ENCODE measurements at places on chromosomes 12 and 14.

DNA sequence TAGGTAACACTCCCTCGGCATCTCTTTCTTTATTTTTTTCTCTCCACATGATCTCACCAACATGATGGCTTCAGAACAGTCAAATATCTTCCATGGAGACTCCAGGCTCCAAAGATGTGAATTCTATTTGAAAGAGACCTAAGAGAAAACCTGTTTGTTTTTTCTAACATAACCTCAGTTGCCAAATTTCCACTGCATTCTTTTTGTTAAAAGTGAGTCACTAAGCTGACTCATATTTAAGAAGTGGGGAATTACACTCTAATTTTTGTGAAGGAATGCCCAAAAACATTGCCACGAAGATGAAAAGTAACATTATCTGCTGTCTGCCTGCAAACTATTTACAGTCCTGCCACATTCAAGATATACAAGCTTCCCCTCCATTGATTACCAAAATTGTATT lies 1337.6 kb downstream of the LRFN5 start:
- DNase-seq = no peak

DNA sequence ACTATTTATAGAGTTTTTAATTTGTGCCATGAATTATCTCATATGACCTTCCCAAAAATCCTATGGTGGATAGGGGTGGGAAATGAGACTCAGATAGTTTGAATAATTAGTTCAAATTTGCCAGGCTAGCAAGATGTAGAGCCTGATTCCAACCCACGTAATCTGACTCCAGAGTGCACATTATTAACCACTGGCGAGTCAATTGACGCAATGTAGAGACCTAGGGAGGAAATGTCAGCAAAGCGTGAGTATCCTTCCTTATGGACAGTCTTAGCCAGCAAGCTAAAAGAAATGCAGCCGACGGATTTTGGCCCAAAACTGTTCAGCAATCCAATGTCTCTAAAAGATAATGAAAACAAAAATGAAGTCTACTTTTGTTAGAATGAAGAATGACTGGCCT lies 193.3 kb upstream of the KRR1 start:
- no peak for DNase-seq

- DNase-seq = no peak
Measured at GRCh38 chr14:104519721-104520120, 59.8 kb upstream of the C14orf180 start.

- DNase-seq = no peak
Measured at GRCh38 chr12:126355346-126355745, 1290.1 kb downstream of the AACS start.

- DNase-seq = no peak
Measured at GRCh38 chr12:7017870-7018349, 366 bp downstream of the LPCAT3 start.

GRCh38 chr12:26119391-26119989 lies 5.3 kb downstream of the BHLHE41 start:
- DNase-seq = no peak

DNA sequence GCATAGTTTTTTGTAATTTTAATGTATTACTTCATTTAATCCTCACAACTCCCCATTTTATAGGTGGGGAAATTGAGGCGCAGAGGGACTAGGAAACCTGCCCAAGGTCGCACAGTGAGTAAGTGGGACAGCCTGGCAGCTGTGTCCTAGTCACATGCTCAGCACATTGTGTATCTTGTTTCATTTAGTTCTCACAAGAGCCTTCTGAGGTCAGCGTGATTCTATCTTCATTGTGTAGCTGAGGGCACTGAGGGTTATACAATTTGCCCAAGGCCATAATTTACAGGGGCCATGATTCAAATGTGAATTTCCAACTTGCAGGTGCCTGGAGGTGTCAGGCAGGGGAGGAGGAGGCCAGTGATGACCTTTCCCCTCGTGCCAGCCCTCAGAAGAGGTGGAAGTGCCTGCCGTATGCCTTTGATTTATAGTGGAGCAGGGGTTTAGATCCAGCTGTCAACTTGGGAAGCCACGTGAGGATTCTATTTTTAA lies 30.3 kb upstream of the SMOC1 start:
- no peak for DNase-seq

- no peak for DNase-seq
Measured at GRCh38 chr14:80575763-80576162, 364.5 kb upstream of the DIO2 start.

DNA sequence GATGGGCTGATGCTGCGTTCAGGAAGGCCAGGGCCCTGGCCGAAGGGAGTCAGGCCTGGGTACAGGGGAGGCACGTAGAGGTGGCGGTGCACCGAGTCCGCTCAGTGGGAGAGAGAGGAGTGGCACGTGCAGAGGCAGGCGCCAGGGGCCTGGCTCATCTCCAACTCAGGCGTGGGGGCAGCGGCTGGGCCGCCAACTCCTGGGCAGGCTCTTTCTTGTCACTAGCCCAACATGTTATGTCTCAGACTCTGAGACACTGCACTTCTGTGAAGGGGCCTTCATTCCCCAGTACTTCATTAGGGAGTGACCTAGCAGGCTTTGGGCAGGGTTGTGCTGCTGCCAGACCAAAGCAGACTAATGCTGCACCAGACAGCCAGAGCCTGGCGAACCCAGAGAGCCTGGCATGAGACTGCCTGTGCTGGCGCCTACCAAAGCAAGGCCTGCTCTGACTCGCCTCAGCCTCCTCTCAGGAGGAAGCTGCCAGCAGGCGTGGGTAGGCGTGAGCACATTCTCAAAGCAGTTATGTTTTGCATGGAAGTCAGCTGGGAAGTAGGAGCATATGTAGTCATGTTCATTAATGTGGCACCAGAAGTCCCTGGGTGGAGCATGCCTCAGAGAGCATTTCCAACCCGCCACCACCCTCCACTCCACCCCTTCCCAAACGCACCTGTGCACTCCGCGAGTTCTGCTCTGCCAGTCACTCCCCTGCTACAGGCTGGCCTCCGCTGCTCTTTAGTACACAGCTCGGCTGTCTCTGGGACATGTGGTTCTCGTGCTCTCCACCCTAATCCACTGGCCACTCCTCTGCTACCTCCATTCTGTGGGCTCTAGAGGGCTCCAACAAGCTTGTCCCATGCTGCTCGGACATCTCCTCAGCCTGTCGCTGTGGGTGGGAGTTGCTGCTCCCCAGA lies 9.7 kb downstream of the CKB start:
- no peak for DNase-seq

- peak; percentile 77 for DNase-seq
Measured at GRCh38 chr12:15789220-15790171, at the start of gene EPS8. Gene EPS8 (minus strand): TSS chr12:15789388. CDS start chr12:15682951, 106,437 bp downstream.

DNA sequence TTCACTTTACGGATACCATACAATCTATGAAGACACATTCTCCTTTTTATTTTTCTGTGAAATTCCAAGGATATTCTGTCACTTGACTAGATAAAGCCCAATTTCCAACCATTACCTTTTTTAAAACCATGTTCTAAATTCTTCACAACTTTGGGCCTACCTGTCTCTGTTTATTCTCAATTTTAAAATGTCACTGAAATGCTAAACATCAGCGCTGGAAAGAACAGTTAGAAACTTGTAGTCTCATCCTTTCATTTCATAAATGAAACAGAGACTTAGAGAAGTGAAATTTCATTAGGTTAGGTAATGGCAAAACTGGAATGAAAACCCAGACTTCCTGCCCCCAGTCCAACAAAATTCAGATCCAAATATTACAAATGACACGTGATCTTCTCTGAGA lies 396.2 kb downstream of the CCDC91 start:
- DNase-seq = no peak

GRCh38 chr12:125142601-125143000 lies 77.4 kb downstream of the AACS start:
- no peak for DNase-seq

GRCh38 chr12:72829838-72830237 lies 557.7 kb downstream of the TRHDE start:
- no peak for DNase-seq

- no peak for DNase-seq
Measured at GRCh38 chr12:43840338-43840737, 4.5 kb downstream of the TMEM117 start.

GRCh38 chr14:91246051-91246852 lies 1.7 kb upstream of the GPR68 start:
- peak; percentile 70 for DNase-seq

GRCh38 chr14:24394275-24394674 lies 4.5 kb upstream of the NYNRIN start:
- DNase-seq = no peak

GRCh38 chr12:24049728-24050127 lies 100.3 kb upstream of the SOX5 start:
- no peak for DNase-seq

- DNase-seq = no peak
Measured at GRCh38 chr12:95240556-95240955, 22.9 kb downstream of the VEZT start.

- DNase-seq = no peak
Measured at GRCh38 chr14:71692496-71692895, 239.7 kb upstream of the RGS6 start.

GRCh38 chr14:85533023-85533860 lies 3.3 kb downstream of the FLRT2 start:
- DNase-seq = no peak

- DNase-seq = no peak
Measured at GRCh38 chr14:23432102-23432925, 3.1 kb downstream of the MYH7 start.

DNA sequence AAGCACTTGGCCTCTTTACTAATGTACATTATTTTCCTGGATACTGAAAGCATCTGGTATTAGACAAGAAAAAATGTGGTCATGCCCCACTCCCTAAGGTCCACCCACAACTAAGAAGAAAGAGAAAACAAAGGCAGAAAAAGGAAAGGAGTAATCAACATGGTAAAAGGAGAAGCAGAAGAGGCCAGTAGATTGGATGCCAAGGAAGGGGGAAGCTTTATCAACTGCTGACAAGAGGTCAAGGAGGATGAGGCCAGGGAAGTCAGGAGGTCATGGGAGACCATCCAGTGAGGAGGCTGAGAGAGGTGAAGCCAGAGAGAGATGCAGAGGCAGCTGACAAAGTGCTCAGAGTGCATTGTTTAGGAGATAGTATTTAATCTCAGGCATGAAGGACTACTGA lies 383.5 kb downstream of the ZFP36L1 start:
- no peak for DNase-seq

DNA sequence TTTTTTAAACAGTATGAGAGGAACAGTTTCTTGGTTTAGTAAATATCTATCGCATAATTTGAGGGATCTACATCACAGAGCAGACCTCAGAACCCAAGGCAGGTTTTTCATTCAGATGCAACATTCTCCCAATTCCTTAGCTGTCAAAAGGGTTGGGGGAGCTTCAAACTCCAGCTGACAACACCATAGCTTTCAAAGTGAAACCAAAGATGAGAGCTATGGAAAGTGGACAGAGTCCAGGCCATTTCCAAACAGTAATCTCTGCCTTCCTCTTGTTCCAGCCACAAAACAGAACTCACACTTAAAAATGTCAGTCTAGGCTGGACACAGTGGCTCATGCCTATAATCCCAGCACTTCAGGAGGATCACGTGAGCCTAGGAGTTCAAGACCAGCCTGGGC lies 87.8 kb downstream of the SPRING1 start:
- no peak for DNase-seq

DNA sequence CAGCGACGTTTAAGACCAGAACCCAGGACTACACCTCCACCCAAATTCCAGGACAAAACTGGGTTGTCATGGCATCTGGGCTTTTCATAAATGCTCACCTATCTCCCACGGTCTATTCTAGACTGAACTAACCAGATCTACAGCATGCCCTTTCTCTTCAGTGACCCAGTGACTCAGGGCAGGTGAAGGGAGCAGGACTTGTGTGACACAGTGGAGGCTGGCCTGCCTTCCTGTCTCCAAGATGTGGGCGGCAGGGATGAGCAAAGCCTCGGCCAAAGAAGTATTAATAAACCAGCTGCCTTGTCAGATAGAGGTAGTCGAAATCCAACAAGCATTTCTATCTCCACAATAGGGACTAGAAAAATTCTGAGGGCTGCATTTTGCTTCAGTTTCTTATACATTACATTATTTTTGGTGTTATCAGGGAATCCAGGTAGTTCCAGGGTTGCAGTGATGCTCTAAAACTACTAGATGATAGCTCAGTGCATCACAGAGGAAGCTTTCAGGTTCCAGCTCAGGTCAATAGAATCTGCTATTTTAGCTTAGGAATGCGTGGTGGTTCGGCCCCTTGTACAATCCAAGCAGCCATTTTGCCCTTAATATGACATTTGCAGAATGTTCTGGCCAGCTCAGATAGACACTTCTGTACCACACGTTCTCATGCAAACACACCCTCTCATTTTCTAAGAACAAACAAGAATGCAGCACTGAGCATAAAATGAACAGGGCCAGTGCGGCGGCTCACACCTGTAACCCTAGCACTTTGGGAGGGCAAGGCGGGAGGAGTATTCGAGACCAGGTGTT lies 4.2 kb upstream of the GLRX5 start:
- DNase-seq = no peak

DNA sequence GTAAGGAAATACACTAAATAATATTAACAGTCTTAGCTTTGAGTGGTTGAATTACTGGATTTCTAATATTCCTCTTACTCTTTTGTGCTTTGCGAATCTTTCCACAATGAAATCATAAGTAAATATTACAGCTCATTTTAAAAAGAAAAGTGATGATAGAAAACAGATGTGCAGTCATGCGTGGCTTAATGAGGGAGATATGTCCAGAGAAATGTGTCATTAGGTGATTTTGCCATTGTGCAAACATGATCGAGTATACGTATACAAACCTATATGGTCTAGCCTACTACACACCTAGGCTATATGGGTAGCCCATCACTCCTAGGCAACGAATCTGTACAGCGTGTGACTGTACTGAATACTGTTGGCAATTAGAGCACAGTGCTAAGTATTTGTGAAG lies 59.3 kb downstream of the SLC15A5 start:
- no peak for DNase-seq

DNA sequence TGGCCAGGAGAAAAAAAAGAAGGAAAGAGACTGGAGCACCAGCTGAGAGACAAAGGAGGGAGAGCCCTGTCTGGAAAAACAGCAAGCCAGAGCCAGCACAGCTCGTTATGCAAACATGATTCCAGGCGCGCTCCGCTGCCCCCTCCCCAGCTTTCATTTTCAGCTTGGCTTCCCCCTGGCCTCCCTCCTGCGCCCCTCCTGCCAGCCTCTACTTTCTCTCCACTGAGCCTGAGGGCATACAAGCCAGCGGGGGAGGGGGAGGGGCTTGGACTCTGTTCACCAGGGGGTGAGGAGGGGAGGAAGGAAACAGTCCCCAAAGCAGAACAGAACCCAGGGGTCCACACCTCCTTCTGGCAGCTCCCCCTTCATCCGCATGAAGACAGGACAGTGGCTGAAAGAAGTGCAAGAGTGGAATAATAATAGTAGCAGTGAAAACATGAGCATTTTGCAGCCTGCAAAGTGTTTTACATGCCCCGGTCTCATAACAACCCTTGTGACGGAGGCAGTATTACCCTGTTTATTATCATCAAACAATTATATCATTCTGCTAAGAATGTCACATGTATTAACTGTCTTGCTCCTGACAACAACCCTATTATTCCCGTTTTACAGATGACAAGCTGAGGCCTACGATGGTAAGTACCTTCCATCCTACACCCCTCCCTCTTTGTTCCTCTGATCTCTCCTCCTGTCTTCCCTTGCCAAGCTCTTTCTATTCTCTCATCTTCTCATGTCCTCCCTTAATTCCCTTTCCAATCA lies 24.2 kb downstream of the SMUG1 start:
- no peak for DNase-seq

Data from stimulated activated CD4-positive, alpha-beta T cell treated with anti-CD3 and anti-CD28 coated beads, Interleukin-1b, Interleukin-23, amount 100 ng/mL, for 1 hour (primary cell).